ENCODE measurements at places on chromosomes 7 and 10.

DNA sequence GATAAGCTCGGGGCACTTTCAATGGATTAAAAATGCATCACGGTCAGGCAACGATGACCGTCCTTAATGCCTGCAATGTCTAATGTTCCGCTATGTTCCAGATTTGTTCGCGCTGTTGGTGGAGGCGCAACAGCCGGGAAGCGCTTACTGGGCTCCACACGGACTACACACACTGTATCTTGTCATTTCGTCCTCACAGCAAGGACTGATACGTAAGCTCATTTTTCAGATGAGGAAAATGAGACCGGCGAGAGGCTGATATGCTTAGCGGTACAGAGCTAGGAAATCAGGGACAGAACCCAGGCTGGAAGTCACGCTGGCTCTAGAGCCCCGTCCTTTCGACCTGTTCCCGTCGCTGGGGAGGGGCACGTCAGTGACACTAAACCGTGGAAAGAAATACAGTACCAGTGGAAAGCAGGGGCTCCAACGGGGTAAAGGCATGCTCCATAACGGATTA is 670 bp downstream of the TPK1 start:
- DNase-seq, result peak; percentile 13

DNA sequence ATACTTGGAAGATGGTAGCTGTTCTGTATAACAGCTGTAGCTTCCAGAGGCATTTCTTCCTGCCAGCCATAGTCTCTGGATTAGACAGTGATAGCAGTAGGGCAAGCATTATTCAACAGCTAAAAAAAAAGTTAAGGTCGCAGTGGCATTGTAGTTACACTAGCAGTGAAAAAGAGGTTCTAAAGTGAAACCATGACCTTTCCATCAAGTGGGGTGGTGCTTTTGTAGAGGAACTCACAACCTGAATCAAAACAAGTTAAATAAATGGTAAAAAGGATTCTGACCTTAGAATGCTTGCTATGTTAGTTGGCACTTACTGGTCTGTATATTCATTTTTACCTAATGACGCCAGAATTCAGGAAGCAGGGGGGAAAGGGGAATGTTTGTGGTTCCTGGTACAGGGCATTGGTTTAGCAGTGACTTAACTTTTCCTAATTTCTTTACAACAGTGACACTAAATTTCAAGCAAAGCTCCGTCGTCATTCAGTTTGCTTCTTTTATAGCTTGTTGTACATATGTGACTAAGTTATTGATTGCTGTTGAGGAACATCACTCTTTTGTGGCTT is 55.0 kb downstream of the GBF1 start:
- peak; percentile 91 for DNase-seq

- no peak for DNase-seq
These were observed 26.8 kb downstream of the CALCR start for GRCh38 chr7:93547716-93548115.

- peak; percentile 74 for DNase-seq
These were observed 61.0 kb upstream of the NFE2L3 start for GRCh38 chr7:26090927-26091519.

DNA sequence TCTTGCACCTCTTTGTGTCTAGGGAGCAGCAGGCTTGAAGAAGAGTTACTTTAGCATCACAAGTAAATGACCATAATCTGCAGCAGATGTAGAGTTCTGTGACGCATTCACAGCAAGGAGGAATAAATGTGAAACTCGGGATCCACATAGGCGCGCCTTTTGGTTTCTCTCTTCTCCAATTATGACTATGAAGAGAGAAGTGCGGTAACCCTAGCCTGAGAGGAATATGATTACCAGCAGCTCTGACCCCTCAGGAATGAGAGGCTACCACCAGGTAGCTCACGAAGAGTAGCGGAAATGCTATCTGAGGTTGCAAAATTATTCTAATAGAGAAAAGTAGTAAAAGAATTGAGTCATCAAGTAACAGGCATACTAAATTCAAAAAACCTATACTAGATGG is 25.2 kb upstream of the DMTF1 start:
- DNase-seq, result no peak

- DNase-seq, result no peak
These were observed 227.5 kb downstream of the TEX36 start for GRCh38 chr10:125455431-125455830.

DNA sequence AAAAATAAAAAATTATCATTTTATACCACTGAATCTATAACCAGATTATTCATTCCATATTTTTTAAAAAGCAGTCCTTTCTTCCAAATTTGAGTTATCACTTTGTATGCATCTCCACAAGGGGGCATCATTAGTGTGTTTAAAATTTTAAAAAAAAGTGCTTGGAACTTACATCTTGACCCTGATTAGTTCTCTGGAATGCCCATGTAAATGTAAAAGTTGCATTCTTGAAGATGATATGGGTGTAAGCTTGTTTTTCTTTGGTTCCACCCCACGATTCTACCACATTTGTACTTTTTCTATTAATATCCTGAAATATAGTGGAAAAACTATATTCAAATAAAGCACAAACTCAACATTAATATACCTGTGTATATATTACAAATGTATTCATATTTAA is 144.9 kb downstream of the ELAPOR2 start:
- peak; percentile 7 for DNase-seq

GRCh38 chr7:434891-435629 is 84.6 kb downstream of the PDGFA start:
- no peak for DNase-seq

DNA sequence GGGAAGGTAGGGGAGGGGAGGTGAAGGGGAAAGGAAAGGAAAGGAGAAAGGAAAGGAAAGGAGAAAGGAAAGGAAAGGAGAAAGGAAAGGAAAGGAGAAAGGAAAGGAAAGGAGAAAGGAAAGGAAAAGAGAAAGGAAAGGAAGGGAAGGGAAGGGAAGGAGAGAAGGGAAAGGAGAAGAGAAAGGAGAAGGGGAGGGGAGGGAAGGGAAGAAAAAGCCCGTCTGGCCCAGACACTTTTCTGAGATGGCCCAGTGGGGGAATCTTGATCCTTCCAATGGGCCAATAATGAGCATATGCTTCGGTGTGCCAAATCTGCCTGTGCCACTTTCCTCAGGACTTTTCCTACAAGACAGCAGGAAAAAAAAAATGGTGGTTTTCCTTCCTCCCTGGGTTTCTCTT is 64.5 kb downstream of the CH25H start:
- DNase-seq, result no peak

- DNase-seq, result peak; percentile 69
These were observed 40.7 kb downstream of the ATE1 start for GRCh38 chr10:121886997-121887622.

DNA sequence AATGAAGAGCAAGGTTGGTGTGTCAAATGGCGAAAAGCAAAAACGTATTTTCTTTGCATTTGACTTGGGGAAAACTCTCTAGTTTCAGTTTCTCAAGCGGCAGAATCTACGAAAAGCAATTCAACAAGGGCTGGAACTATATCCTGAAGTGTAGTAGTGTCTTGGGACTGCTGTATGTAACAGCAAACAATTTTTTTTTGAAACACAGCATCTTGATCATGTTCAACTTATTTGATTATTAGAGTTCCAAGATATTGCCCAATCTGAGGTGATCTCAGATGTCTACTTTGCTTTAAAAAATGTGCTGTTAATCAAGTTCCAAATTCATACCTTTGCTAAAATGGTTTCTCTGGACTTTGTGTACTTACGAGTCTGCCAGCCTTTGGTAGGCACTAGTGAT is 120.6 kb downstream of the ZWINT start:
- no peak for DNase-seq

- DNase-seq, result no peak
These were observed 15.6 kb downstream of the CPED1 start for GRCh38 chr7:121003986-121004685.

- peak; percentile 46 for DNase-seq
These were observed 224.7 kb upstream of the SH2B2 start for GRCh38 chr7:102061981-102062390.

DNA sequence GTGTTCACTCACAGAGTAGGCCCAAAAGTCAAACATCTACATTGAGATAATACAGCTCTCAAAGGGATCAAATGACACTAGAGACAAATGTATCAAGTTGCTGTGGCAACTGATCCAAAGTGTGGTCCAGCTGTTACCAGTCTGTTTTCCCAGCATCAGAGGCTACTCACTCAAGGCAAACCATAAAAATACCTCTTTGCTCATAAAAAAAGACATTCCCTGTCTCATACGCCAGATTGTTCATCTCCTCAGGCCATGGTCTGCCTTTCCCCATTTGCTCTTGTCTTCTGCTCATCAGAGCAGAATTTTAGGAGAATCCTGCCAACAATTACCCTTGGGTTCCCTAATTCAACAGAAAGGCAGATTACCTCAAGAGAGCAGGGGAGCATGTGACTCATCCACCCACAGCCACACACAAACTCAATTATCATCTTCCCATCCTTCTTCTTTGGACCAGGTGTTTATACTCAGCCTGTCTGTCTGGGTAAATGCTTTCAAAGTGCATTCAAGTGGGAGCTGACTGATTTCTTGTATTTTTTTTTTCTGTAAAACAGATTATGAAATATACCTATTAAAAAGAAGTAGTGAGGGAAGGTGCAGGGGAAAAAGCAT is 226.5 kb upstream of the HPS1 start:
- no peak for DNase-seq

- DNase-seq, result no peak
These were observed 71.6 kb downstream of the SH2D4B start for GRCh38 chr10:80609331-80609730.

DNA sequence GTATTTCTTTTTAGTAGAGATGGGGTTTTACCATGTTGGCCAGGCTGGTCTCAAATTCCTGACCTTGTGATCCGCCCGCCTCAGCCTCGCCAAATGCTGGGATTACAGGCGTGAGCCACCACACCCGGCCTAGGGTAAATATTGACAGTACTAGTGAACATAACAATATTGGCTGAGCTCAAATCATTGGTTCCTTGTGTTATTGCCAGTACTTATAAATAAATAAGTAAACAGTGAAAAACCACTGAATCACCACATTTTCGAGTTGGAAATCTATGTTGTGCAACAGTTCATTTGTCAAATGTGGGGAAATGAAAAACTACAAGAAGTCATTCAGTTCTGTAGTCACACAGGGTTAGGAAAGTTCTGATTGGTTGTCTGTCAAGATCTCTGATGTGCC is 15.8 kb downstream of the RPP30 start:
- DNase-seq, result no peak

DNA sequence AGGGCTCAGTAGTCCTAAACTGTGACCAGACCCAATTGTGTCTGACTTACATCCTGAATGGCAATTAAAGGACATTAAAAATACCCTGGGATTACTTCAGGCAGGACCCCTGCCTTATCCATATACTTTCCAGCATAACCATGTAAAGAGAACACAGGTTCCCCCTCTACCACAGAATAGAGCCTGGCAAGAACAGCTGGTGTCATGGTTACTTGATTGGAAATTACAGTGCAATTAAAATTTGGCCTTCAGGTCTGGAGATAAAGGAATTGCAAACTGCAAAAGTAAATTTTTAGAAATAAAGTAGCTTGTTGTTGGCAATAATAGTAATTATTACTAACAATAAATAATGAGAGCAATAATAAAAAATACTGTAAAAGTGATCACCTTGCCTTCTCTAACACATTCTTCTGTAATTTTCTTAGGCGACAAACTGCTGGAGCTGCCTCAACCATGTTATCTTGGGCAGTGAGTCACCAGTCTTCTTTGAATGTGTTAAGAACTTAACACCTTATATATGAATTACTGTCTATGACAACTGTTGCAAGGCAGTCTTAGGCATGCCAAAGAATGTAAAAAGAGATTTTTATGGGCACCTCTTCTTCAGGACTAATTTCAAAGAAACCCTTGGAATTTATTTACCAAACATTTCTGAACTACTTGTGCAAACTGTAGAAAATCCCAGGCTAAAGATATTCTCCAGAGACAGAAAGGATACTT is 53.7 kb downstream of the HIBADH start:
- DNase-seq, result no peak

- no peak for DNase-seq
These were observed 104.2 kb upstream of the SDK1 start for GRCh38 chr7:3196629-3197400.

DNA sequence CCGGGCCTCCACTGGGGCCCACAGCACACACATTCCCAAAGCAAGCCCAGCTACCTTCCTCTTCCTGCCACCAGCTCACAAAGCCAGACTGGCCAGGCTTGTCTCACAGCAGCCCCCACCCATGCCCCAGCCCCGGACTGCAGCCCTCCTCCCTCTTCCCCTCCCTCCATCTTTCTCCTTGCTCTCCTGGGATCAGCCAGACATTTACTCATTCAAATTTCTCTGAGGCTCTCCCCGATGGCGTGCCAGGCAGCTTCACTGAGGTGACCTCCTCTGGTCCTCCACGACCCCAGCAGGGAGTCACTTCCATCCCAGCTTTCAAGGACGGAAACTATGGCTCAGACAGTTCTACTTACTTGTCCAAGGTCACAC is 187.5 kb downstream of the GRID1 start:
- DNase-seq, result no peak

- no peak for DNase-seq
These were observed 722 bp downstream of the DENND10 start for GRCh38 chr10:119104654-119105015.

- no peak for DNase-seq
These were observed 78.6 kb downstream of the THSD7A start for GRCh38 chr7:11753433-11753832.

- DNase-seq, result no peak
These were observed 8.1 kb downstream of the SCART1 start for GRCh38 chr10:133461841-133462240.

- peak; percentile 50 for DNase-seq
These were observed 68.1 kb downstream of the BMPER start for GRCh38 chr7:33973231-33974015.

DNA sequence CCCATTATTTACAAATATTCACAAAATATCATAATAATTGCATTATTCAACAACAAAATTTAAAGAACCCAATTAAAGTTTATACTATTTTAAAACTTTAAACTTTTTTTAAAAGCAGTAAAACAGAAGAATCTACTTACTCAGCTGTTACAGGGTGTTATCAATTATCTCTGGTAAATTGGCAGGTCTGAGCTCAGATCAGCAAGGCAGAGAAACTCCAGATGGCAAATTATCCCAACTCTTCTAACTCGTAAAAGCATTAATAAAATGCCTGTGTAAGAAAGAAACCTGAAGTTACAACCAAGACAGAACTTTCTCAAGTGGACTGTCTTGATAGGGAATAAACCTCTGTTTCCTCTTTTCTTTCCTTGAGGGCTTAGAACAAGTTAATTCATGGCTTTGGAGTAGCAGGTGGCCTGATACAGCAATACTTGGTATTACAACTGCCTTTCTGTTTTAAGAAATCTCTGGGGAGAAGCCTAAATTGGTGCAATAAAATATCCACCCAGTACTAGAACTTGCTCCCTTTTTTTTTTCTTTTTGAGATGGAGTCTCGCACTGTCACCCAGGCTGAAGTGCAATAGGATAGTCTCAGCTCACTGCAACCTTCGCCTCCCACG is 275.3 kb upstream of the MKLN1 start:
- no peak for DNase-seq

DNA sequence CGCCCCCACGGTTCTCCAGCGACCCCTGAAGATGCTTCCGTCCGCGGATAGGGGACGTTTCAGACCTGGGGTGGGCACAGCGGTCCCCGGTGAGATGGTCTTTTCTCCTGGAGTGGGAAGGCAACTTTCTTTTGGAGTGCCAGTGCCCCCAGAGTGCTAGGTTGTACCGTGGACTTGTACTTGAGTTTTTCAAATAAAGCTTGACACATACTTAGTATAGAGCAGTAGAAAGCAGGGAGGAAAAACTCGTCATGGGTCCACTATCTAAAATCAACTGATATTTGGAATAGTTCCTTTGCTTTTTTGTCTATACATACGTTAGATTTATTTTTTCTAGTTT is 28.4 kb downstream of the RBM20 start:
- no peak for DNase-seq

- no peak for DNase-seq
These were observed 222.9 kb downstream of the CAMK1D start for GRCh38 chr10:12572281-12572680.

GRCh38 chr10:11776080-11776479 is 33.9 kb downstream of the ECHDC3 start:
- peak; percentile 69 for DNase-seq

Data from IMR-90 (cell line).